ENCODE measurements at places on chromosomes 3 and 15. TPM values are rescaled to one million over a fixed set of nuclear protein-coding genes. Genes with fewer than 3 reads are reported as not detected.

The SEMA3G gene
- not detected for polyA plus RNA-seq

The NPAP1 gene
- not detected for polyA plus RNA-seq

The KBTBD13 gene
- polyA plus RNA-seq, result not detected

The GXYLT2 gene
- polyA plus RNA-seq, result not detected

The BFSP2 gene
- polyA plus RNA-seq, result 0.86 TPM

Measured in CD4-positive, alpha-beta memory T cell (primary cell).